ENCODE measurements at places on chromosomes 7 and 10. TPM values are rescaled to one million over a fixed set of nuclear protein-coding genes. Genes with fewer than 3 reads are reported as not detected.

DNA sequence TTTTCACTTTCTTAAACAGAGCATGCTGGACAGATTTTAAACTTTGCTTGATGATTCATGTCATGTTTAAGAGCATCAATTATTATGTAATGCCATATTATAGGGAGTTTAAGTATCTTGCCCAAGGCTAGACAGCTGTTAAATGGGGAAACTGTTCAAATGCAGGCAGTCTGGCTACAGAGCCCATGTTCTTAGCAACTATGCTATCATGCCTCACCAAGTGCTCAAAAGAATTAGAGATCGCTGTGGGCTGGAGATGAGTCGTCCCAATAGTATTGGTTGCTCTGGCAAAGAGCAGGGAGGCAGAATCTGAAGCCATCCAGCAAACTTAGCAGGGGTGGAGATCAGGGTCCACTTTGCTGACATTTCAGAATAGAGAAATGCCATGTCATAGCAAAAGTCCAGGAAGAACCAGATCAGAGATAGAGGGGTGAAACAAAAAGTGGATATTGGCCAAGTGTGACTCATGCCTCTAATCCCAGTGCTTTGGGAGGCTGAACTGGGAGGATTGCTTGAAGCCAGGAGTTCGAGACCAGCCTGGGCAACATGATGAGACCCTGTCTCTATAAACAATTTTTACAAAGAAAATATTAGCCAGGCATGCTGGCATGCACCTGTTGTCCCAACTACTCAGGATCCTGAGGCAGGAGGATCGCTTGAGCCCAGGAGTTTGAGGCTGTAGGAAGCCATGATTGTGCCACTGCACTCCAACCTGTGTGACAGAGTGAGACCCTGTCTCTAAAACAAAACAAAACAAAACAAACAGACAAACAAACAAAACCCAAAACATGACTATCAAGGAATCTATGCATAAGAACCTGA, 57.8 kb downstream of the BAMBI start:
- no peaks in the 10 kb centered on the region for H3K36me3 ChIP-seq
- H3K4me3 ChIP-seq, result no peak overlapping the region
- H3K27ac ChIP-seq, result no peak overlapping the region

Gene CAV1
- total RNA-seq, result 325 TPM

Gene IFIT2
- 4.2 TPM for total RNA-seq

Gene CHRM2
- total RNA-seq, result 71.3 TPM

DNA sequence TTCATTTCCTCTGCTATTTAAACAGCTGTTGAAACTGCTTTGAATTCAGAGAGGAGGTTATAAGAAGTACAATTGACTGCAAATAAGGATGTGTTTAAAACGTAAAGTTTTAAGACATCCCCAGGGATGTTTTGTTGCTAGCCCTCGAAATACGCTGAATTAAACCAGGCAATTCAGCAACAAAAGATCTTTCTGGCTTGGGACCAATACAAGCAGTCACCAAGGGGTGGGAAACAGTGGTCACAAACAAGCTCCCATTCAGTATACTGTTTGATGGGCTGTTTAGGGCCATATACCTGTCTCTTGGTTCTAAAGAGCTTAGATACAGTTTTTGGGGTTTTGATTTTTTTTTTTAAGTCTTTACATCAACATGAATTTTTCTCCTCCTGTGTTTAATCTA, 446.3 kb upstream of the POT1 start:
- no peak overlapping the region for H3K27ac ChIP-seq
- H3K27me3 ChIP-seq, result no peaks in the 10 kb centered on the region
- DNase-seq, result no peak
- H3K36me3 ChIP-seq, result no peaks in the 10 kb centered on the region
- H3K4me1 ChIP-seq, result no peaks in the 10 kb centered on the region
- H3K4me3 ChIP-seq, result no peak overlapping the region

Gene PDE6C
- not detected for total RNA-seq

Gene SLC29A4
- total RNA-seq, result 1.9 TPM

Gene TMEM213
- not detected for total RNA-seq

- no peak overlapping the region for H3K4me3 ChIP-seq
- peaks cover 28% of the 10 kb centered on the region for H3K4me1 ChIP-seq
- H3K36me3 ChIP-seq, result no peaks in the 10 kb centered on the region
- no peak overlapping the region for H3K27ac ChIP-seq
- no peak for DNase-seq
These were observed 36.1 kb upstream of the TARP start for GRCh38 chr7:38309555-38309954.

DNA sequence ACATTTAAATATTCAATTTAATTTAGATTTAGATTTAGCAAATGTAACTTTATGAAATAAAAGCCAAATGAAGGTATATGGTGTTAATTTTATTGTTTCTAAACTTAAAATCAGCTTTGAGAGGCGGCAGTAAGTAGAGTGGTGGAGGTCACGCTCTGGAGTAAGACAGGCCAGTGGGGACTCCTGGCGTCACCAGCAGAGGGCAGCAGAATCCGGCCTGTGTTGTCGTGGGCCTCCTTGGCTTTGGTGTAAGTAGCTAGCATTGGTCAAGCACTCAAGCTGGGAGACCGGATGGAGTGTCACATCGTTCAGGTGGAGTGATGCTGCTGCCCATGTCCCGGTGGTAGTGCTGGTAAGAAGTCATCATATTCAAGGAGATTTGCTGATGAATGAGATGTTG, 98.7 kb upstream of the DNAJB6 start:
- no peaks in the 10 kb centered on the region for H3K4me1 ChIP-seq
- no peak overlapping the region for H3K27ac ChIP-seq
- no peaks in the 10 kb centered on the region for H3K36me3 ChIP-seq
- H3K27me3 ChIP-seq, result no peaks in the 10 kb centered on the region

GRCh38 chr10:104527013-104527412, 114.1 kb upstream of the SORCS3 start:
- H3K4me3 ChIP-seq, result no peak overlapping the region
- H3K27ac ChIP-seq, result no peak overlapping the region
- H3K27me3 ChIP-seq, result no peaks in the 10 kb centered on the region
- no peaks in the 10 kb centered on the region for H3K36me3 ChIP-seq

Gene SFRP5
- total RNA-seq, result not detected

- no peak overlapping the region for H3K4me3 ChIP-seq
- H3K27me3 ChIP-seq, result peaks cover 59% of the 10 kb centered on the region
- no peaks in the 10 kb centered on the region for H3K4me1 ChIP-seq
- H3K36me3 ChIP-seq, result no peaks in the 10 kb centered on the region
These were observed 34.6 kb downstream of the UNCX start for GRCh38 chr7:1267016-1267900.

Gene FAM221A
- total RNA-seq, result 4.5 TPM

- no peaks in the 10 kb centered on the region for H3K36me3 ChIP-seq
- H3K4me3 ChIP-seq, result no peak overlapping the region
- no peak for DNase-seq
- H3K4me1 ChIP-seq, result peaks cover 25% of the 10 kb centered on the region
- no peaks in the 10 kb centered on the region for H3K27me3 ChIP-seq
- no peak overlapping the region for H3K27ac ChIP-seq
These were observed 76.9 kb downstream of the SNX10 start for GRCh38 chr7:26368542-26368941.

DNA sequence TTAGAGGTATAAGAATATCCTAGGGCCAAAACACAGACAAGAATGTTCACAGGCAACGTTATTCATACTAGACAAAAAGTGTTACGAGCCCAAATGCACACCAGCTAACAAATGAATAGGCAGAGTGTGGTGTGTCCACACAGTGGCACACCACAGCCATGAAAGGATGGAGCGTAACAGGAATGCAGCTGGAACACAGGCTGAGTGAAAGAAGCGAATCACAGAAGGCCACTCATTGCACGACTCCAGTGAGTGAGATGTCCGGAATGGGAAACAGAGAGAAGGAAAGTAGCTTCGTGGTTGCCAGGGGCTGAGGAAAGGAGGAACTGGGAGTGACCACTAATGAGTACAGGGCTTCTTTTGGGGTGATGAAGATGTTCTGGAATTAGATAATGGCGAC, 198.8 kb downstream of the TNS3 start:
- no peak for DNase-seq
- H3K27ac ChIP-seq, result no peak overlapping the region
- H3K4me1 ChIP-seq, result peaks cover 26% of the 10 kb centered on the region
- peaks cover 61% of the 10 kb centered on the region for H3K36me3 ChIP-seq

DNA sequence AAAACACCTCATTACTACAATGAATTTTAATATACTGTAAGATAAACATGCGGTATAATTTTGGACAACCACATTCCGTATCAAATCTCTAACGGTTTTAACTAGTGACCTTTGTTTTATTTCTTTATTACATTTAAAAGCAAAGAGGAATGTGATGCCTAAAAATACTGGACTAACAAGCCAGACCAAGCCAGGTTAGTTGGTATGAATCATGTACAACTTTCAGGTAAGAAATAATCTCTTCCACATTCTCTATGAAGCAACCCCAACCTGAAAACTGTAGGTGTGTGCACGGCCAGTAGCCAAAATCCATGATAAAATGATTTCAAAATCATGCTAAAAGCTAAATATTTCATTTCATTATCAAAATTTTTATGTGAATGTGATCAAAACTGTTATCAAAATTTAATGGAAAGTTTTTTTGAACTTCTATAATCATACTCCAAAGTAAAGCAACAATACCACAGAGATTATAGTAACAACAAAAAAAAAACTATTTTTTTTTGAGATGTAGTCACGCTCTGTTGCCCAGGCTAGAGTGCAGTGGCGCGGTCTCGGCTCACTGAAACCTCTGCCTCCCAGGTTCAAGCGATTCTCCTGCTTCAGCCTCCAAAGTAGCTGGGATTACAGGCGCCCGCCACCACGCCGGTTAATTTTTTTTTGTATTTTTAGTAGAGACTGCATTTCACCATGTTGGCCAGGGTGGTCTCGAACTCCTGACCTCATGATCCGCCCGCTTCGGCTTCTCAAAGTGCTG, 127.2 kb downstream of the NRBF2 start:
- H3K4me3 ChIP-seq, result no peak overlapping the region
- DNase-seq, result no peak
- H3K4me1 ChIP-seq, result peaks cover 95% of the 10 kb centered on the region
- H3K27ac ChIP-seq, result peak overlapping the region; percentile 75
- no peaks in the 10 kb centered on the region for H3K36me3 ChIP-seq

DNA sequence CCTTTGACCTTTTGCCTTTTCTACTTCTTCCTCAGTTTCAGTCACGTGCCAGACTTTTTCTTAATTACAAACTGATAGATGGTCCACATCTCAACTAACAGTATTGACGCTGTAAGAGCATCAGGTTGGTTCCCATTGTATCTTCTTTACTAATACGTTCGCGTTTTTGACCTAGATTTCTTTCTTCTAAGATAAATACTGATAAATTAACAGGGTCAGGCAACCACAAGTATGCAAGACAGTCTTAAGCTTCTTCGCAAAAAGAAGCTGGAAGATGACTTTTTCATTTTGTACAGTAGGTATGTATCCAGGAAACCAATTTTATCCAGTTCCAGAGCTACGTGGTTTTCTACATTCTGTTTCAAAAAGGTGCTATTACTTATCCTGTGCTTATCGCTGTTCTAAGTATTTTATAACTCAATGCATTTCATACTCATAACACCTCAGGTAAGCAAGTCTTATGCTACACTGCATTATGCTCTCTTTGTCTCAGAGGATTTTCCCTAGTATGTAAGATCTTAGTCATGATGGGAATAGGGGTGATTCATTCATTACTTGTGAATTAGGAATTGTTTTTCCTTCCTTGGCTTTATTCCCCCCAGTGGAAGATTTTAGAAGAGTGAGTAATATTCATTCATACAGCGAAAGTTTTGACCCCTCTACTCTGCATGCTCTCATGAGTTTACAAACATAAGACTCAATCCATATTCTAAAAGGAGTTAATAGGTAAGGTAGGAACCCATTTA, 955 bp downstream of the DUS4L start:
- peak overlapping the region; percentile 86 for H3K4me3 ChIP-seq
- H3K27ac ChIP-seq, result peak overlapping the region; percentile 95
- DNase-seq, result no peak
- no peaks in the 10 kb centered on the region for H3K27me3 ChIP-seq

Gene PROSER2
- total RNA-seq, result 1.2 TPM

Gene SSC4D
- total RNA-seq, result 1.0 TPM

DNA sequence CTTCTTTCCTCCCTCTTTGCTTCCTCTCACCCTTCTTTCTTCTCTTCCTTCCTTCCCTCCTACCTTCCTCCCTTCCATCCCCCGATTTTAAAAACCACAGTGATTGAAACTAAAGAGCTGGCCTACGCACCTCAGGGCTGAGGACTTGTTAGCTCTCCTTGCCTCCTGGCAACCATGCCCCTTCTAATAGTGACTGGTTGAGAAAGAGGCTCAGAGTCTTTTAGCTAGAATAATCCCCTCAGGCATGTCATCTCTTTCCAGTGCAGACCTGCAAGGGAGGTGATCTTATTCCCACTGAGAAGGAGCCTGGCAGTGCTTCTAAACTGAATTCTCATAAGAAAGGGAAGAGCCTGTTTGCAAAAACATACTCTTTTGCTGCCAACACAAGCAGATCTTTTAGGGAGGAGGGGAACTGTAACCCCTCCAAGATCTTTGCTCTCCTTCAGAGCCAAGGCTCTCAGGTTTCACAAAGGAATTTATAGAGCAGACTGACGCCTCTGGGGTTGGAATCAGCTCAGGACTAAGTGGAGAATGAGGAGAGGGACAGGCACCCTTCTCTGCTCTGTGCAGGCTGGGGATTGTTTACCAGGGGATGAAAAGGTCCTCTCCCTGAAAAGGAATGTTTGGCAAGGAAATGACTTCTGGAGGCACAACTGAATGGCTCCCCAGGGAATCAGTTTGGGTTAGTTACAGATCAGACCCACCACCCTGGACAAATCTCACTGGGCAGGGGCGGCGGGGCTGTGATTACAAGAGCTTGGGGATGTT, 9.4 kb upstream of the ANKRD1 start:
- H3K4me3 ChIP-seq, result no peak overlapping the region
- peak overlapping the region; percentile 84 for H3K27ac ChIP-seq
- DNase-seq, result peak; percentile 15
- H3K36me3 ChIP-seq, result no peaks in the 10 kb centered on the region
- no peaks in the 10 kb centered on the region for H3K27me3 ChIP-seq

DNA sequence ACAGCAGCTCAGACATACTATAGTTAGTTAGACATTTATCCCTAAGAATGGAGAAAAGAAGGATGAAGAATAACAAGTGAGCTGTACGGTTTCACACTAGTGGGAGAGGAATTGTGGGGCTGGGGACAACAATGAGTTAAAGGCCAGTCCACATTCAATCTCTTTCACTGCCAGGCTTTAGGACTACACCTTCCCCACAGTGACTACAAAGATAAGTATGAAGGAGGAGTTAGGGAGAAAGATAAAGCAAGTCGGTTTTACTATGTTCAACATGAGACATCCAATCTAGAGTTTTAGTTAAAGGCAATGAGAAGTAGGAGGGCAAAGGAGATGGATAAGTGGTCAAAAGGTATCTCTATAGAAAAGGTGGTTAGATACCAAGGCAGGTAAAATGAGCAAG, 16.3 kb downstream of the ARHGAP12 start:
- no peak for DNase-seq
- no peak overlapping the region for H3K27ac ChIP-seq
- H3K36me3 ChIP-seq, result no peaks in the 10 kb centered on the region
- no peaks in the 10 kb centered on the region for H3K27me3 ChIP-seq
- H3K4me3 ChIP-seq, result no peak overlapping the region
- peaks cover 35% of the 10 kb centered on the region for H3K4me1 ChIP-seq

GRCh38 chr7:96667026-96667425, 42.6 kb downstream of the SEM1 start:
- H3K27me3 ChIP-seq, result no peaks in the 10 kb centered on the region
- H3K4me1 ChIP-seq, result no peaks in the 10 kb centered on the region
- no peak overlapping the region for H3K4me3 ChIP-seq
- DNase-seq, result no peak
- H3K36me3 ChIP-seq, result no peaks in the 10 kb centered on the region

GRCh38 chr7:70178211-70178610, 579.9 kb downstream of the AUTS2 start:
- no peaks in the 10 kb centered on the region for H3K4me1 ChIP-seq
- no peak for DNase-seq
- H3K4me3 ChIP-seq, result no peak overlapping the region
- H3K27me3 ChIP-seq, result no peaks in the 10 kb centered on the region
- H3K27ac ChIP-seq, result no peak overlapping the region
- no peaks in the 10 kb centered on the region for H3K36me3 ChIP-seq
